SJCRH30 (cell line): ENCODE measurements at places on chromosomes 1 and 21. TPM values are rescaled to one million over a fixed set of nuclear protein-coding genes. Genes with fewer than 3 reads are reported as not detected.
A peak's percentile ranks its signal among the peaks of the same experiment; 100 is the strongest.

Gene OR2T3
- not detected in 2 replicates for total RNA-seq

Gene FGR
- not detected in 2 replicates for total RNA-seq

Gene OR2L2
- total RNA-seq: not detected in 2 replicates

Gene TMEM269
- 0.05 and 0.06 TPM in 2 replicates for total RNA-seq

- no peaks in the 10 kb centered on the region for H3K27me3 ChIP-seq
- H3K4me3 ChIP-seq: no peak overlapping the region
- H3K27ac ChIP-seq: no peak overlapping the region
- DNase-seq: peak; percentile 13
- H3K36me3 ChIP-seq: peaks cover 16% of the 10 kb centered on the region
- no peaks in the 10 kb centered on the region for H3K4me1 ChIP-seq
These were observed 45.7 kb downstream of the ABCD3 start for GRCh38 chr1:94463765-94464330.

- DNase-seq: no peak
- H3K27me3 ChIP-seq: no peaks in the 10 kb centered on the region
- H3K4me3 ChIP-seq: no peak overlapping the region
- H3K4me1 ChIP-seq: peaks cover 28% of the 10 kb centered on the region
- H3K27ac ChIP-seq: no peak overlapping the region
These were observed 80.5 kb downstream of the GALNT2 start for GRCh38 chr1:230147253-230148125.

GRCh38 chr1:51314974-51315373 is 15.4 kb downstream of the TTC39A start:
- H3K27ac ChIP-seq: no peak overlapping the region
- H3K27me3 ChIP-seq: no peaks in the 10 kb centered on the region
- no peaks in the 10 kb centered on the region for H3K36me3 ChIP-seq
- DNase-seq: no peak
- peaks cover 3% of the 10 kb centered on the region for H3K4me1 ChIP-seq
- no peak overlapping the region for H3K4me3 ChIP-seq

DNA sequence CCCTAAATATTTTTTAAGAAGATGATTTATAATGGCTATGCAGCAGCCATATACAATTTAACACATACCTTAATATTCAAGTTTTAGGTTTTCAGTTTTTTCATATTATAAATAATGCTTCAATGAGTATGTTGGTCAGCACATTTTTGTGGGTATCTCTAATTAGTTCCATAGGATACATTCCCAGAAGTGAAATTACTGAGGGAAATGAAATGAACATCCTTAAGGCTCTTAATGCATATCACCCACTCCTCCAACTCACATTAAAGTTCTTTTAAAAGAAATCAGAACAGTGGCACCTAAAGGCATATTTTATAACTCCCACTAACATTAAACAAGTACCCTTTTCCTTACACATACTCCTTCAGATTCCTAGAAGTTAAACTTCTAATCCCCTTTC is 56.1 kb downstream of the EYA3 start:
- H3K27ac ChIP-seq: no peak overlapping the region
- H3K4me3 ChIP-seq: no peak overlapping the region
- DNase-seq: no peak
- no peaks in the 10 kb centered on the region for H3K4me1 ChIP-seq
- no peaks in the 10 kb centered on the region for H3K27me3 ChIP-seq

DNA sequence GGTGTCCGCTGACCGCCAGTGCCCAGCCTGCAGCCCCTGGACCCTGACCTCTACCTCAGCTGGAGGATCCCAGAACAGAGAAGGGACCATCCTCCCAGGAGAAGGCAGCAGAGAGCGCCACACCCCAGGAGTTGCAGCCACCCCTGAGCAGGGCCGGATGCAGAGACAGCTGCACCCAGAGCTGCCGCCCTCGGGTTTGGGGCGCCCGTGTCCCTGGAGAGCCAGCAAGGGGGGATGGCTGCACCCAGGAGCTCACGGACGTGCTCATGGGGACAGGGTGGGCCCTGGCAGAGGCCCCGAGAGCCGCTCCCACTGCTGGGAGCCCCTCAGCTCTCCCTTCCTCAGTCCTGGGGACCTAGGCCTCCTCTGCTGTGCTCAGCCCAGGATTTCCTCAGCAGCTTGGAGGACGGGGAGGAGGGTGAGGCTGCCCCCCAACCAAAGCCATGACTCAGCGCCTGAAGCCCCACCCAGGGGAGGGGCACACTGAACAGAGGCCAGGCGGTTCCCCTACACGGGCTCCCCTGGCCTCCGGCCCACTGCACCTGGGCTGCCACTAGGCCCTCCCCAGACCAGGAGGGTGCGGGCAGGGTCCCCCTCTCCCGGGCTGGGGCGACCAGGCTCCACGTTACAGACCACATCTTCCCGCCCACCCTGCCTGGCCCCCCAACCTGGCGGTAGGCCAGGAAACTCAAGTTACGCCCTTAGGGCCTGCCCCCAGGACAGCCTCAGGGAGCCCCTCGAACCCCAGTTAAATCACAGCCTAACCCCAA is 2.2 kb downstream of the ACAP3 start:
- peak overlapping the region; percentile 76 for H3K27ac ChIP-seq
- no peaks in the 10 kb centered on the region for H3K27me3 ChIP-seq
- peak; percentile 93 for DNase-seq
- peaks cover 24% of the 10 kb centered on the region for H3K4me1 ChIP-seq
- H3K4me3 ChIP-seq: peak overlapping the region; percentile 79

DNA sequence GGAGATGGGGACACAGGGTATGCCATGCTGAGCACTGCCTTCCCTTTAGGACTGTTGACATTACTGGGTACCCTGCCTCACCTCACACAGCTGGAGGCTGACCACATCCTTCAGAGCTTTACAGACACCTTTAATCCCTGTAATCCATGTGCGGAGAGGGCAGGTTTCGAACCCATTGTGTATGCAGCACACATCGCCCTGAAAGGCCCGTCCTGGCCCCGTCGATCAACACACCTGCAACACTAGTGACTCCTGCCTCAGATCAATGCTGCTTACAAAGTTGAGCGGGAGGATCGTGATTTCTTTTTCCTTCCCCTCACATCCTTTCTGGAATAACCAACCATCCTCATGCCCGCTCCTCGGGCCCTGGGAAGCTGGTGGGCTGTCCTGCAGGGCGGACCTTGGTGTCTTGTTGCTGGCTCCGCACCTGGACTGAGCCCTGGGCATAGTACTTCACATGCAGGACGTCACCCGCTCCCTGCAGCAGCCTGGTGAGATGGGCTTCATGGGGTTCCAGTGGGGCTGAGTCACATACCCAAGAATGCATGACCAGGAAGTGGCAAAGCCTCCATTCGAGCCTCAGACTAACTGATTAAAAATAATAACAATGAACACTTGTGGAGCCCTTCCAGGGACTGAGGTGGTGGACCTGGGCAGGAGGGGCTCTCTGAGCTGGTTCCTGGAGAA is 403.6 kb downstream of the PTPRU start:
- peaks cover 23% of the 10 kb centered on the region for H3K4me1 ChIP-seq
- peaks cover 1% of the 10 kb centered on the region; the same call in 1 of the 2 replicates for H3K27me3 ChIP-seq
- peak overlapping the region; percentile 60 for H3K27ac ChIP-seq
- peak; percentile 79 for DNase-seq

DNA sequence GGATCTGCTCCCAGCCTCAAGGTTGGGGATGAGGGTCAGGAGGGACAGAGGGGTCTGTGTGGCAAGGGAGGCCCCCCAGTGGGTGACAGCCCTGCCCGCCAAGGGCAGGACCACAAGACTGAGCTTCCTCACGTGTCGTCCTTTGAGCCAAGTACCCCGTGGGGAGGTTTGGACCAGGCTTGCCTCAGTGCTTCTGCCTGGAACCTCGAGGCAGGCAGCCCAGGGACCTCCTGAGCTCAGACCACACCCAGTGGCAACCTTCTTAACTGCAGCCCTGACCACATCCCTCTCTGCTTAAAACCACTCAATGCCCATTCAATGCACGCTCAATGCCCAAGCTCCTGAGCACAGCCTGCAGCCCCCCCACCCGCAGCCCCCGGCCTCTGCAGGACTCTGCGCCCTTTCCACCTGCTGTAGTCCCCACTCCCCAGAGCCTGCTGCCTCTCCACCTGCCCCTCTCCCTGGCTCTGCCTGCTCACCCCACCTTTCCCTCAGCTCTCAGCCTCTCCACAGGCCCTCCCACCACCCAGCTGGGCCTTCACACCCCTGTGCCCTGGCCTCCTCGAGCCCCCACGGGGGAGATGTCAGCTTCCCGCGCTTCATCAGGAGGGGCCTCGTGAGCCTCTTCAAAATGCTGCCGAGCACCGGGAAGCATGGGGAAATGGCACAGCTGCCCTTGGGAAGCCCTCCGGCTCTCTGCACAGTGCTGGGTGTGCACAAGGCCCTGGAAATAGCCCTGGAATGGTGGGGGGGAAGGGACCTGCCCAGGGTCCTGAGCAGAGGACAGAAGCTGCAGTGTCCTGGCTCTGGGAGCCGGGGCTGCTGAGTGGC is 129.3 kb upstream of the VAMP3 start:
- no peak overlapping the region for H3K4me3 ChIP-seq
- peak; percentile 24 for DNase-seq
- H3K4me1 ChIP-seq: peaks cover 3% of the 10 kb centered on the region; the same call in 1 of the 2 replicates
- no peak overlapping the region for H3K27ac ChIP-seq

- DNase-seq: no peak
- no peak overlapping the region for H3K27ac ChIP-seq
- no peaks in the 10 kb centered on the region for H3K4me1 ChIP-seq
- H3K27me3 ChIP-seq: no peaks in the 10 kb centered on the region
- H3K4me3 ChIP-seq: no peak overlapping the region
These were observed 22.7 kb upstream of the ARF1 start for GRCh38 chr1:228059634-228060457.

- H3K27me3 ChIP-seq: no peaks in the 10 kb centered on the region
- no peaks in the 10 kb centered on the region for H3K4me1 ChIP-seq
- H3K36me3 ChIP-seq: no peaks in the 10 kb centered on the region
These were observed 38.0 kb downstream of the SPRTN start for GRCh38 chr1:231376101-231376500.

GRCh38 chr1:156608981-156609380 is 7.7 kb upstream of the GPATCH4 start:
- H3K4me1 ChIP-seq: no peaks in the 10 kb centered on the region; the same call in 1 of the 2 replicates
- H3K27me3 ChIP-seq: no peaks in the 10 kb centered on the region
- H3K4me3 ChIP-seq: no peak overlapping the region
- no peak overlapping the region for H3K27ac ChIP-seq

GRCh38 chr1:5887349-5887970 is 104.8 kb downstream of the NPHP4 start:
- no peak overlapping the region for H3K27ac ChIP-seq
- peaks cover 30% of the 10 kb centered on the region for H3K4me1 ChIP-seq
- no peak overlapping the region for H3K4me3 ChIP-seq
- no peak for DNase-seq
- no peaks in the 10 kb centered on the region for H3K36me3 ChIP-seq

- no peak for DNase-seq
- H3K27ac ChIP-seq: no peak overlapping the region
- H3K4me1 ChIP-seq: peaks cover 64% of the 10 kb centered on the region
- no peaks in the 10 kb centered on the region for H3K36me3 ChIP-seq
- no peaks in the 10 kb centered on the region for H3K27me3 ChIP-seq
These were observed 89.2 kb upstream of the POU3F1 start for GRCh38 chr1:38135625-38136414.

DNA sequence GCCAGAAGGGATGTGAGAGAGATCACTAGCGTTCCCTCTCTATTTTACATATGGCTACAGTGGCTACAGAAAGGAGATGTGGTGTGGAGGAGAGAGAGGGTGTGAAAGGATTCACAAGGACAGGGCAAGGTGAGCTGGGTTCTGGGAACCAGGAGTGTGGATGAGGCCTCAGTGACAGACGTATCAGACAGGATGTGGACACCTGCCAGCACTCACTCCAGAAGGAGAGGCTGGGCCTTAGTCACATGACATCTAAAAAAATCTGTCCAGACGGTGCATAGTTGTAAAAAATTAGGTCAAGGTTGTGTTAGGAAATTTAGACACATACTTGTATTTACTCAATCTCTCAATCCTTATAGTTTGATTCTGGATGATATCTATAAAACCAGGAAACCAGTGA is 10.6 kb downstream of the TRIM67 start:
- H3K36me3 ChIP-seq: no peaks in the 10 kb centered on the region
- H3K4me1 ChIP-seq: no peaks in the 10 kb centered on the region
- no peak overlapping the region for H3K27ac ChIP-seq
- DNase-seq: no peak
- H3K4me3 ChIP-seq: no peak overlapping the region

DNA sequence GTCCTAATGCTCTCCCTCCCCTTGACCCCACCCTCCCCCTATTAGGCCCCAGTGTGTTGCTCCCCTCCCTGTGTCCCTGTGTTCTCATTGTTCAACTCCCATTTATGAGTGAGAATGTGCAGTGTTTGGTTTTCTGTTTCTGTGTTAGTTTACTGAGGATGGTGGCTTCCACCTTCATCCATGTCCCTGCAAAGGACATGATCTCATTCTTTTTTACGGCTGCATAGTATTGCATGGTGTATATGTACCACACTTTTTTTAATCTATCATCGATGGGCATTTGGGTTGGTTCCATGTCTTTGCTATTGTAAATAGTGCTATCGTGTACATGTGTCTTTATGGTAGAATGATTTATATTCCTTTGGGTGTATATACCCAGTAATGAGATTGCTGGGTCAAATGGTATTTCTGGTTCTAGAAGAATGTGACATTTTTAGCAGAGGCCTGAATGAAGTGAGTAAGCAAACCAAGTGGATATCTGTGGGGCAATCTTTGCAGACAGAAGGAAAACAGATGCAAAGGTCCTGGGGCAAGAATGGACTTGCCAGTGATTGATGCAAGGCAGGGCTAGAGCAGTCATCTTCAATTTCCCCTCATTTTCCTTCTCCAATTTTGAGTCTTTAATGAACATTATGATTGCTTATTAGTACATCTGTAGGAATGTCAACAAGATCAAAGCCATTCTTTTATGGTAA is 50.2 kb downstream of the UBE4B start:
- no peaks in the 10 kb centered on the region for H3K27me3 ChIP-seq
- H3K27ac ChIP-seq: no peak overlapping the region
- 0 out of 2 replicates have a peak, but pooled peaks cover 7% of the 10 kb centered on the region for H3K36me3 ChIP-seq
- H3K4me3 ChIP-seq: no peak overlapping the region
- peaks cover 6% of the 10 kb centered on the region; the same call in 1 of the 2 replicates for H3K4me1 ChIP-seq
- DNase-seq: no peak

DNA sequence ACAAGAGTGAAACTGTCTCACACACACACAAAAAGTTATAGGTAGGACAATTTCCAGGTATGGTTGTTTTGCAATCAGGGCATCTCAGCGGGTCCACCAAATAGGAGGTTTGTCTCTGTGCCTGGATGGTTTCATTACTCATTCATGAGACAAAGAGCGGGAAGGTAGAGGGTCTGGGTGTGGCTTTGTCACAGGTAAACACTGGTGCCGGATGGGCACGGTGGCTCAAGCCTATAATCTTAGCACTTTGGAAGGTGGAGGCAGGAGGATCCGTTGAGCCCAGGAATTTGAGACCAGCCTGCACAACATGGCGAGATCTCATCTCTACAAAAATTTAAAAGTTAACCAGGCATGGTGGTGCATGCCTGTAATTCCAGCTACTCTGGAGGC is 16.3 kb upstream of the ERVH48-1 start:
- H3K27me3 ChIP-seq: no peaks in the 10 kb centered on the region
- no peak overlapping the region for H3K4me3 ChIP-seq
- H3K4me1 ChIP-seq: peaks cover 5% of the 10 kb centered on the region
- H3K27ac ChIP-seq: no peak overlapping the region
- no peak for DNase-seq
- H3K36me3 ChIP-seq: no peaks in the 10 kb centered on the region
